ENCODE measurements at places on chromosomes 11 and 22.

GRCh38 chr11:112886434-112887370 is 74.5 kb upstream of the NCAM1 start:
- DNase-seq, result no peak

DNA sequence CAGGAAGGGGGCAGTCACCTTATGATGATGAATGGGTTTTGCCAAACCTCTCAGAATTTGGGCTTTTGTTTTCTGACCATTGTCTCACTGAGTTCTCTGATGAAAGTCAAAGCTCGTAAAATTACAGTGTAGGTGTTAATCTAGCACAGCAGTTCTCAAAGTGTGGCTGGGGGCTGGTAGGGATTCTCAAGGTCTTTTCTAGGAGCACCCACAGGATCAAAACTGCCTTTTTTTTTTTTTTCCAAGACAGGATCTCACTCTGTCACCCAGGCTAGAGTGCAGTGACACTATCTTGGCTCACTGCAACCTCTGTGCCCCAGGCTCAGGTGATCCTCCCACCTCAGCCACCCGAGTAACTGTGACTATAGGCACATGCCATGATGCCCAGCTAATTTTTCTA is 66.1 kb downstream of the C22orf31 start:
- DNase-seq, result no peak

- DNase-seq, result no peak
Measured at GRCh38 chr11:61881397-61881796, 9.9 kb downstream of the FADS3 start.

DNA sequence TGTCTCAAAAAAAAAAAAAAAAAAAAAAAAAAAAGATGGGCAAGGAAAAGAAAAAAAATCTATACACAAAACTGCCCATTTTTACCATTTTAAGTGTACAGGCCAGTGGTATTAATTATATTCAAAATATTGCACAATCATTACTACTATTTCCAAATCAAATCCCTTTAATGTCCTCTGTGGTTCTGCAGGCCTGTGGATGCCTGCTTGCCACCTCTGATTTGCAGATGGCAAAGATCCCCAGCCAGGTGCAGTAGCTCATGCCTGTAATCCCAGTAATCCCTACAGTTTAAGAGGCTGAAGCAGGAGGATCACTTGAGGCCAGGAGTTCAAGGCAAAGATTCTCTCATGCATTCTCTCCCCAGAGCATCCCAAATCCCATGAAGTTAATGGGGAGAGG is 20.2 kb downstream of the RFPL1 start:
- no peak for DNase-seq

DNA sequence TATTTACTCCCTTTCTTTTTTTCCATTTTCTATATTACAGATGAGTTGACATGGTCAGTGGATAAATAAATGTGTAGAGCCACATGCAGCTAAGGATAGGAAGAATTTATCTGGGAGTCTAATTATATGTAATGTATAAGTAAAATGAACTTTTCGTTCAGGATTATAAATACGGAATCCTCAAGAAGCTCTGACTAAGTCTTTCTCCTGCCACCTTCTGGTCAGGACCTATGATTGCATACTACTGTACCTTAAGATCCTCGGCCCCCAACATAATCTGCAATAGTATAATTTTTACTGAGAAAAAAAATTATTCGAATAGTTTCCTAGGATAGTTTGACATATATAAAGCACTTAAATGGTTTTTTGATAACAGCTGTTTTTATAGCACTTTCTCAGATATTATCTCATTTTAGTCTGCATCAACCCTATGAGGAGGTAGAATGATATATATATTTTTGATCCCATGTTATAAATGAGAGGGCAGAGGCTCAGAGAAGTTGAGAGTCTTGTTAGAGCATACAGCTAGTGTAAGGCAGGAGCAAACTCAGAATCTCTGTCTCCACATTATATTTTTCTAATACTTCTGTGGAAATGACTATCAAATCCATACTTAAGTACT is 36.1 kb downstream of the CCDC90B start:
- DNase-seq, result no peak

DNA sequence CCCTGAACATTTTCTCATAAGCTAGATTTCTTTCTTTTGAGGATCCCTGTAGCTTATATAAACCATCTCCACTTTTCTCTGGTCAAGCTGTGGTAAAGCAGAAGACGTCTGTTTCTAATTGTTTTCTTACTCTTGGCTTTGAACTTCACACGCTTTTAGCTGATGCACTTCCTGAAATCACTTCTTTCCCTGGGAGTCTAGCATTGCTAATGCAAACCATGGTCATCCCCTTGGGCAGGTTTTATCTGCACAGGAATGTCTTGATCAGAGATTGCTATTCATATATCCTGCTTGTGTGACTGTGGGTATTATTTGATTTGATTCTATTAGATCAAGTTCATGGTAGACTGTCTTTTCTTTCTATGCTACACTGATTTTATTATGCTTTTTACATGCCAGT is 199.2 kb upstream of the POU2AF2 start:
- DNase-seq, result no peak

DNA sequence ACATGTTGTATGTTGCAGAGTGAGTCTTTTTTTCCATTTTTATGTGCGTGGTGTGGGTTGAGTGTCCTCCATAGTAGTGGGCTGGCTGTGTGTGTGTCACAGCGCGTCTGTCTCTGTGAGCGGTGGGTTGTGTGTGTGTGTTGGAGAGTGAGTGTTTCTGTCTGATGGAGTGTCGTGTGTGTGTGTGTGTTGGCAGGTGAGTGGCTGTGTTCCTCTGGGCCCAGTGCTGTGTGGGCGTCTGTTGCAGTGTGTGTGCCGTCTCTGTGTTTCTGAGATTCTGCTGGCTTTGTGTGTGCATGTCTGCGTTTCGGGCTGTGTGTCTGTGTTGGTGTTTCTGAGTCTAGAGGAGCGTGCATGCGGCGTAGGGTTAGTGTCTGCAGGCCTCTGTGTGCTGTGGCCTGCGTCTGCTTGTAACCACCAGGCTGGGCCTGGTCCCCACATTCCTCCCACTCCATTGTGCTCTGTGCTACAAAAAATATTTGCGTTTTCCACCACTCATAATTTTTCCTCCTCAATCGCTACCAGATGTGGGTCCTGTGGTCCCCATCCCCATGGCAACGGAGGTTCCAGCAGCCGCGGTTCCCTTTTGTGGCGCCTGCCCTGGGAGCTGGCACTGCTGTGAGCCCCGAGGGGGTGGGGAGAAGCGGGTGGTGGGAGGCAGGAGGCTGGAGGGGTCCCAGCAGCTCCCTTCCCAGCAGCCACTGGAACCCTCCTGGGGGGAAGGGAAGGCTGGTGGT is 15.2 kb downstream of the SCARF2 start:
- DNase-seq, result no peak
